ENCODE measurements at places on chromosomes 7 and 10.

DNA sequence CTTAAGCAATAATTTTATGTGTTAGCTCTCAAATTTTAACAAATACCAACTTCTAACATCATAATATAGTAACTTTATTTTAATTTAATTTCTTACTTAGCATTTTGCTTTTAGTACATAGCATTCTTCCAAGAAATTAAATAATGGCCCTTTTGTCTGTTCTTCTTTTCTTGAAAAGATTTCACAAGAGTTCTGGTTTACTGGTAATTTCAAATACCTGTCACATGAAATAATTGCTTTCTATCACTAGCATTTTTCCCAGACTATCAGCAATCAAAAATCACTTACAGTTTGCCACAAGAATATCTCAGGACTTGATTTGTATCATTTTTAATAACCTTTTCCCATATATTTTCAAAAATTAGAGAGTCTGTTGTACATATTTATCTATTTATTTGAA, 193.0 kb downstream of the CACNA2D1 start:
- DNase-seq, result no peak

GRCh38 chr7:81190997-81191768, 272.3 kb upstream of the SEMA3C start:
- peak; percentile 17 for DNase-seq

GRCh38 chr10:93710333-93710909, 8.0 kb upstream of the FRA10AC1 start:
- DNase-seq, result no peak

GRCh38 chr10:131784363-131785120, 116.3 kb upstream of the PPP2R2D start:
- no peak for DNase-seq

DNA sequence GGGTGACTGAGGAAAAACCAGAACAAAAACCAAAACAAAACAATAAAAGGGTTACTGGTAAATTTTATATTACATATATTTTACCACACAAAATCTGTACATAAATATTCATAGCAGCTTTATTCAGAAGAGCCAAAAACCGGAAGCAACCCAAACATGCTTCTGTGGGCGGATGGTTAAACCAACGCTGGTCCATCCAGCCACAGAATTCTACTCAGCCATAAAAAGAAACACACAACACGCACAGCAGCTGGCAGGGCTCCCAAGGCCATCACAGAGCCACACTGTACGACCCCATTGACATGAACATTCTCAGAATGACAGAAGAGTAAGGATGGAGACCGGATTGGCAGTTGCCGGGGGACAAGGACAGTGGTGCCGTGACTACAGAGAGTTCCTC, 83.6 kb downstream of the PROSER2 start:
- DNase-seq, result no peak

DNA sequence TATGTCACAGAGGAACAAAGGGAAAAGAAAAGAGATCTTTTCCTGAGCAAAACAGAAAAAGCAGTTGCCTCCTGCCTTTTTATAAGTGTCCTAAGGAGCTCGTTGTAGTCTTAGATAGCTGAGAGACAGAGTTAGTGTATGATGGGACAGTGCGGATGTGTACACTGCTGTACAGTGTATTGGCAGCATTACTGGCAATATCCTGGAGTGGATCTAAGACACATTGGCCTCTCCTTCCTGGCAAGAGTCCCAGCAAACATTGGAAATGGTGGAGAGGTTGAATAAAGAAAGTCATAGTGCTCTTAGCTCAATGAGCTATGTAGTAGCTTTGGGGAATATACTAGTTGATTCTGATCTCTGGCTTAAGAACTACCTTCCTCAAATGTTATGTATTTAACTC, 22.7 kb downstream of the GARS1 start:
- DNase-seq, result no peak

GRCh38 chr10:34061841-34062240, 727.4 kb upstream of the NRP1 start:
- DNase-seq, result no peak

DNA sequence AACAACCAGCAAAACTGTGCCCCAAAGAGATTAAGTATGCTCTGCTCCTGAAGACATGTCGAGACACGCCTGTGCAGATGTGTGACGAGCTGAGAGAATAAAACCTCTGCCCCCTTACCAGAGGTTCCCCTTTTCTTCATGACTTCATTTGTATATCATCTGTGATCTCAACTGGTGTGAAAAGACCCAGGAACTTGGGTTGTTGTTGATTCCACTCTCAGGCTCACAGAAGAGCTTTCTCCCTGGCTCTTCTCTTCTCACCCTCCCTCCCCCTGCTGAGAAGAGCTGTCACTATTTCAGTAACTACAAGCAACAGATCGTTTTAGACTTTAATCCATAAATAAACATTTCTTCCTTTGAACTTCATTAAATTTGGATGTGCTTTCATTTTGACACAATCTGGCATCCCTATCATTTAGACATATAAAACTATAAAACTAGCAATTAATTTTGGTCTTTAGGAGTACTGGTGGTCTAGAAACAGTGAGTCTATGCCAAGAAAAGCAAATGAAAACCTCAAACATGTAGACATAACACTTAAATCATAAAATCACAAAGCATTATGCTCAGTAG, 179.3 kb upstream of the FZD8 start:
- no peak for DNase-seq

DNA sequence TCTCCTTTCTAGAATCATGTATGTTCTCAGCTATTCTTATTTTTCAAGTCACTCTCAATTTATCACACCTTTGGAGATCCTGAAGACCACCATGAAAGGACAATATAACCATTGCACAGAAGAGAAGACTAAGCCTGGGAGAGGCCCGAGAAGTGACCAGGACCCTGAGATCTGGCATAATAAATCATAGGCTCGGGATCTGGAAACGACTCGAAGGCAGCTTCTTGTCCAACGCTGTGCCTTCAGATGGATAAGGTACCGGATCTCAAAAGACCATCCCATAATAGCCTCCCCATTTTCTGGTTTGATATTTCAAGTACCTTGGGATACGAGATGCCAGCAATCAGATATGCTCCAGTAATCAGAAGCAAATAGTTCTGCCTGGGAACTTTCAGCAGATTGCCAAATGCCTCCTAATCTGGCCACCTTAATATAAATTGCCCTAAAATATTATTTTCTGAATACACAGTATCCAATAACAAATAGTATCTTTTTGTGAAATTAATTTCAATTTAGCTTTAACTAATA, 179.2 kb upstream of the ZMIZ1 start:
- DNase-seq, result no peak

DNA sequence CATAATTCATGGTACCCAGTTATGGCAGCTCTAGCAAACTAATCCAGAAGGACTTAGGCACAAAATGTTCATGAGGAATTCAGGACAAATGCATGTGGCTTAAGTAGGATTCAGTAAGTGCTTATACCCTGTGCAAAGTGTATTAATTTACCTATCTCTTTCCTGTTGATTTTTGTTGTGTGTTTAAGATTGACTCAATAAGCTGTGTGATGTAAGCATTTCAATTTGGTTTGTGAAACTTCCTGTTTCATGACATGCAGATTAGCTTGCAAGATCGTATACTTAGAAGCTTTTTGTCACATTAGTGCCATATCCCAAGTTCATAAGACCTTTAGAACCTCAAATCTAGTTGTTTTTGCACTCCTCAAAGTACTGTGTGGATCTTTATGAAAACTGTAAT, 416.7 kb downstream of the ARL4A start:
- DNase-seq, result no peak
